Activated T-cell treated with anti-CD3 and anti-CD28 coated beads for 48 hours (primary cell): ENCODE measurements at places on chromosomes 1 and 21.
A peak's percentile ranks its signal among the peaks of the same experiment; 100 is the strongest.

- peak; percentile 80 for DNase-seq
These were observed 51.8 kb upstream of the TARDBP start for GRCh38 chr1:10960411-10961299.

DNA sequence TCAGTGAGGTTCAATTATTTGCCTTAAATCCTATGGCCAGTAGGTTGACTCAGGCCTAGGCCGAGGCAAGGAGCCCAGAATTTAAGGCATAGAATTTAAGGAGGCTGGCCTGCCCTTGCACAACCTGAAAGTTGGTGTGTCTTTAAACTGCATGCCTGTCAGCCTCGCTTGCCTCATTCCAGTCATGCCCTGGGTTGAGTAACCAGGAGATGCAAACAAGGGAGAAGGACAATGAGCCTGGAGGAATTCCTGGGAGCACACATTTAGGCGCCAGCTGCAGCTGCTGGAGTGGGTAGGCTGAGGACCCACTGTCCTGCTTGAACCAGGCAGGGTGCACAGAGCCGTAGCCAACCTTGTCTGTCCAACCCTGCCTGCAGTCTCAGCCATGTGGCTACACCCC is 11.7 kb downstream of the CD2 start:
- no peak for DNase-seq

- DNase-seq: no peak
These were observed 14.5 kb downstream of the POGZ start for GRCh38 chr1:151444783-151445177.

DNA sequence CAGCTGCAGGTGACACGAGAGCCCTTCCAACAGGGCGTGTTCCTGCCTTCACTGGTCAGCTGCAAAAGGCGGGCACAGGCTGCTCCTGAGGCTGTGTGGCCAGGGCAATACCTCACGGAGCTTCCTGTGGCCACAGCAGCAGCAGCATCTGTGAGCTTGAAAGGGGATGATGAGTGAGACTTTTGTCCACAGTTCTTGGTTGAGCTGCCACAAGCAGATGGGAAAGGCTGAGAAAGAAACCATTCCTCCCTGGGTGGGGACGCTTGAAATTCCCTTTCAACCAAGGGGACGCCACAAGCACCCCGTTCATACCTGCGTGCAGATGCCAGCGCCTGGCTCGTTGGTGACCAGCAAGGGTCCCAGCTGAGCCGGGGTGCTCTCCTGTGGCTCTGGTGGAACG is 37.6 kb downstream of the B3GALT5 start:
- DNase-seq: no peak

GRCh38 chr1:117241512-117241911 is 30.8 kb upstream of the VTCN1 start:
- no peak for DNase-seq

GRCh38 chr1:21175324-21175669 is 1.4 kb downstream of the EIF4G3 start:
- DNase-seq: no peak

DNA sequence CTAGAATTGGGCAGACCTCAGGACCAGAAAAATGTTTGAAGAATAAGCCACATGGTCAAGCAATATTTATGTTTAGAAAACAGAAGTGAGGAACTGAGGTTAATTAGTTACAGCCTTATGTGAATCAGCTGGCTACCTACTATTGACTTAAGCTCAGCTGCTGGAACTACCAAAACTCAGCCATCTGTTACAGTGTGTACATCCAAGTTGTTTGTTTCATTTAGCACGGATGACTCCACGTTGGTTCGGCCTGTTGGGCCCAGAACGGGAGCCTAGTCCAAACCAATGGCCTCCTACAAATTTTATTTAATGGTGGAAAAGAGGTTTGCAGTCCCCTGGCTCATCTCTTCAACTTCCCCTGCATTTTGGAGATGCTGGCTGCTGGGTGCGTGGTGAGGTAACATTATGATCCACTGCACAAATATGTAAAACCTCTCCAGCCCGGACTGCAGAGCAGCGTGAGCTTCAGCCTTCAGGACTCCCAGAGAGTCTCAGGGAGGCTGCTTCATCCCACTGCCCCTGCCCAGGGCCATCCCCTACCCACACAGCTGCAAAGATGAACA is 143.4 kb downstream of the ZZZ3 start:
- no peak for DNase-seq

DNA sequence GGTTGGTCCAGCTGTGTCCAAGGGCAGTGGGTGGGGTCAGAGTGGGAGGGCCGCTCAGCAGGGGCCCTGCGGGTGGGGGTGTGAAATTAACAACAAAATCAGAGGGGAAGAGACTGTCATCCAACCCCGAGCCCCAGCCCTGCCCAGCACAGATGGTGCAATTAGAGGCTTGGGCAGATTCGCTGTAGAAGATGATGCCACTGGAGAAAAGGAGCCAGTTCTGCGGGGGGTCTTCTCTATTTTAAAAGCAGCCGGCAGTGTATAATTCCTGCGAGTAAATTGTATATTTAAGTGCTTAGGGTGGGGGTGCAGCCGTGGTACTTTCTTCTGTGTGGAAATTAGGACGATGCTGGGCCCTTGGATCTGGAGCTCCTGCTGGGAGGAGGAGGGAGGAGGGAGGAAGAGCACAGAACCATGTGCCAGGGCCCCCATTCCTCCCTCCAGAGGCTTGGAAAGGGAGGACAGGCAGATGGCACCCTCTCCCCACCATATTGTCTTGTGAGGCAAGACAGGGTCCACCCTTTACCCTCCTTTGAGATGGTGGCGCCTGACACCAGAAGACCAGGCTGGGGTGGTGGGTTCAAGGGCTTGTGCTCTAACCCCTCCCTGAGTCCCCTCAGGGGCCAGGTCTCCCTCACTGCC is 89.2 kb downstream of the ACTL8 start:
- DNase-seq: no peak

GRCh38 chr1:54107131-54107530 is 45.7 kb downstream of the CDCP2 start:
- no peak for DNase-seq

DNA sequence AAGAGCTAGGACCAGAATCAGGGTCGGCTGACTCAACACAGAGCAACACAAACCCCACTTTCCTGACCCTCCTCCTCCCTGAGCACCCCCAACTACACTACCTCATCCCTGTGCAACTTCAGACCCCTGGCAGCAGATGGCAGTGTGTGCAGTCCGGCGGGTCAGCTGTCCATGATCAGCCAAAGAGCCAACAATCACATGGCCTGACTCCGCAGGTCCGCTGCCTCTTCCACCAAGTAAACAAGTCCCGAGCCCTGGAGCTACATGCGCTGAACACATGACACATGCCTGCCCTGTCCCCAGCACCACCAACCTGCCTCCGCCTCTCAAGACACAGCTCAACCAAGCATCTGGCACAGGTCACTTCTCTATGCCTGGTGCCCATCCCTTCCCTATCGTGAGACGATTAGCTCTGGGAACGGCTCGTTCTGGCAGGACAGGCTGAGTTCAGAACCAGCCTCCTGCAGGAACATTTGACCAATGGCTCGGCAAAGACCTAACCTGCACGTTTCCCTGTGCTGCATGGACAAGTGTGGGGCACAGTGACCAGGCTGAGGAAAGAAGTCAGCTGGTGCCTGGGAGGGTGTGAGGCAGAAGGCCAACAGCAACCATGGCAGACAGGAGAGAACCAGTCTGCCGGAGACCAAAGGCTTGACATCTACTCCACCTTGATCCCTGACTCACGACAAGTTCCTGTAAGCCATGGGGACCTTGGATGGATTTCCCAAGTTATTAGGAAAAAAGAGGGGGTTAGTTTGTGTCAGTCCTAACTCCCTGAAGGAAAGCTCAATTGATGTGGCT is 60.3 kb downstream of the CD46 start:
- DNase-seq: no peak

DNA sequence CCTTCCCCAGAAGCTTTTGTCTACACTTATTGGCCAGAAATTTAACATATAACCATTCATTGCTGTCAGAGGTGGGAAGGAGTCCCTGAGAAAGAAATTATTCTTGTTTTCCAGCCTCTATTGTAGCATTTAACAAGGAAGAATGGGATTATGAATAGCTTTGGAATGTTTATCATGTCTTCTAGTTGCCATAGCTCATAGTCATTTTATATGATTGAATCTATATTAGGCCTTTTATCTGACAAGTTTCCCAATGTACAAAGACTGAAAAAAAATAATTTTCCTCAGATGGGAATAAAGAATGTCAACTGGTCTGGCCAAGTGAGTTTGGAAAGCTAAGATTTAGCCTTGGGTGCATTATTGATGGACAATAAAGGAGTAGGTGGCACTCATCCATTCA is 28.3 kb downstream of the PTPRC start:
- DNase-seq: no peak

- DNase-seq: no peak
These were observed 3.8 kb upstream of the CA6 start for GRCh38 chr1:8941906-8942305.

DNA sequence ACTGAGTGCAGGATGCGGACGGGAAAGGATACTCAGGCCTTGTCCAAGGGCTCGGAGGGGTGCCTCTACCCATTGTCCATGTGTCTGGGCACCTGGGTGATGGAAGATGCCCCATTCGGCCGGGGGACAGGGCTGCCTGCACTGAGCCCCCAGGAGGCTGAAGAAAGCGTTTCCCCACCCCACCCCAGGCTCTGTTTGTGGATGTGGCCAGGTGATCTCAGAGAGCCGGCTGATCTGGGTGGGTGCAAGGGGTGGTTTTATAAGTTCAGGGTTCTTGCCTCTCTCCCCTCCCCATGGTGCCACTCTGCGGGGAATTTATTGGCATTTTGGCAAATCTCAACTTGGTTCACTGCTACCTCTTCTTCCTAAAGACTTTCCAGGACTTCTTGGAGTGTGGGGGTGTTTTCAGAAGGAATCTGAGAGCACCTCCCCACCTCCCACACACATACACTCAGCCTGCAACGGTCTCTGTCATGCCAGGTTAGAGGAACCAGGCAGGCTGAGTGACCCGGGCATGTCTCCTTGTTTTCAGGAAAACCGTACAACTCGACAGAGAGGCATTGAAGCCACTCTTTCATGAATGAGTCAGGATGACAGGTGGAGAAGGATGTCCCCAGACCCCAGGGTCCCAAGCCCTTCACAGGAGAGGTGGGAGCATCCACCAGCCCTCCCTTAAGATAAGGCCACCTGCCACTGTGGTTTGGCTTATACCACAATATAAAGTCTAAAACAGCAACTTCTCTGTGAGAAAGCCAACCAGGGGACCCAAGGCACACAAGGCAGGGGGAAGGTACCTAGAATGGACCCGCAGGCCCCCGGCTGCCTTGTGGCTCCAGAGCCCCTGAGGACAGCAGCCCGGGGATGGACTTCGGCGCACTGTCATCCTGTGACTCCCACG is 174.9 kb downstream of the ETS2 start:
- no peak for DNase-seq

- no peak for DNase-seq
These were observed 120.9 kb downstream of the EDEM3 start for GRCh38 chr1:184633785-184634184.

DNA sequence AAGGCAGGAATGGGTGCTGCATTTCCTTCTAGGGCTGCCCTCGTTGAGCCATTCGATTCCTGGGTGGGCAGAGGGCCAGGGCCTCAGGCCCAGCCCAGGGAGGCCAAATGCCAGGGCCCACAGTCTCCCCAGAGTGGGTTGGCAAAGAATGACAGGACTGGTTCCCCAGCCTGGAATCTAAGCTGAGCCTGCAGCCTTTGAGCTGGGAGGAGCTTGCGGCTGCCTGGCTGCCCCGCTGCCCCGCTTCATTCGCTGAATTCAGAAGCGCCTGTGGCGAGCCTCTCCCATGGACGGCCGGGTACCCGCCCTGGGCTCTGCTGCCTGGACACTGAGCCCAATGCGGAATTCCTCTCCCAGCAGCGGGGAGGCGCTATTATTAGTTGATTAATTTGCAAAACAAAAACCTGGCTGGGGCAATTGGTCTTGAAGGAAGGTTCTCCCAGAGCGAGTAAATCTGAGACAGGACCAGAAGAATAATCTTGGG is 32.3 kb upstream of the TARDBP start:
- DNase-seq: no peak

DNA sequence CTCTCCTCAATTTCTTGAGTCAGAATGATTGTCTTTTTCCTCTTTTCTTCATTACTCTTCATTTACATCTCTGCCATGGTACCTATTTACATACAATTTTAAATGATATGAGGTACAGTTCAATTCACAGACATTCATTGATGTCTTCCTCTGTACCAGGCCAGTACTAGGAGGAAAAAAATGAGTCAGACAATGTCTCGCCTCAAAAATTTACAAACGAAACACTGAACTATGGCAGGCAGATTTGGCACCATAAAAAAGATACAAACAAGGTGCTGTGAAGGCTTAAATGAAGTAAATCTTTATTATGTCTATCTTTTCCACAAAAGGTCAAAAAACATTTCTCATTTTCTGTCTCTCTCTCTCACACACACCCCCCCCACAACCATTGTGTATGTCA is 71.0 kb downstream of the RGS13 start:
- DNase-seq: no peak

GRCh38 chr21:32237021-32237420 is 41.8 kb downstream of the MIS18A start:
- no peak for DNase-seq

- DNase-seq: no peak
These were observed 5.5 kb downstream of the IFNLR1 start for GRCh38 chr1:24181619-24182018.

GRCh38 chr1:78892260-78892840 is 114.2 kb downstream of the ADGRL4 start:
- no peak for DNase-seq

DNA sequence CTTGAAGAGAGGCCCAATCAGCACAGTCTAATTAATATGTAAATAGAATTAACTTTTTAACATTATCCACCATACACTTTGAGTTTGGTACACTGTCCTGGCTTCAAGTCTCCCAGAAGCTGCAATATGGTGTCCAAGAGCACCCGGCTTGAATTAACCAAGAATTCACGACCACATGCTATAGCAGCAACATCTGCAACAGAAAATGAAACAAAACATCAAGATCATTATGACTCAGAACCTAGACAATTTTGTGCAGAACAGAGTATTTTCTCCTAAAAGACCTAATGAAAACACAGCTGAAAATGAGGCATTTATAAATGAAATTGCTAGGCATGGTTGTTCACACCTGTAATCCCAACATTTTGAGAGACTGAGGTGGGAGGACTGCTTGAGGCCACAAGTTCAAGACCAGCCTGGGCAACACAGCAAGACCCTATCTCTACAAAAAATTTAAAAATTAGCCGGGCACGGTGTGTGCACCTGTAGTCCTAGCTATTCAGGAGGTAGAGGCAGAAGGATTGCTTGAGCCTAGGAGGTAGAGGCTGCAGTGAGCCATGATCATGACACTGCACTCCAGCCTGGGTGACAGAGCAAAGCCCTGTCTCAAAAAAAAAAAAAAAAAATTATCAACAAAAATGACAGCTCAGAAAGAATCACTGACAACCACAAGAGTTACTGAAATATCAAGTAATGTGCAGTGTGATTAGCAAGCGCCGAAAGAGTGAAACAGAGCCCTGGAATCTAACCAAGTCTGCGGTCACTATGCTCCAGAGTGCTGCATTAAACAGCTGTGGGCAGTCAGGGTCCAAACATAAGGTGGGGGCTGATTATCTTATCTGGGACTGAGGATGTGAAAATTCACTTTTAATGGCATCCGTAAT is 45.3 kb downstream of the HSF2BP start:
- no peak for DNase-seq

GRCh38 chr21:15797577-15798363 is 68.0 kb downstream of the USP25 start:
- no peak for DNase-seq

GRCh38 chr1:2300851-2301606 is 72.9 kb downstream of the SKI start:
- DNase-seq: peak; percentile 83
